Stimulated activated CD4-positive, alpha-beta T cell treated with anti-CD3 and anti-CD28 coated beads, Interleukin-12 subunit alpha, Interleukin-12 subunit beta, amount 100 ng/mL, for 4 hours (primary cell): ENCODE measurements at places on chromosomes 2 and 18.

- DNase-seq, result no peak
These were observed 190.4 kb downstream of the PMAIP1 start for GRCh38 chr18:60090170-60090569.

GRCh38 chr2:172986040-172986439 is 89.6 kb upstream of the MAP3K20 start:
- no peak for DNase-seq

DNA sequence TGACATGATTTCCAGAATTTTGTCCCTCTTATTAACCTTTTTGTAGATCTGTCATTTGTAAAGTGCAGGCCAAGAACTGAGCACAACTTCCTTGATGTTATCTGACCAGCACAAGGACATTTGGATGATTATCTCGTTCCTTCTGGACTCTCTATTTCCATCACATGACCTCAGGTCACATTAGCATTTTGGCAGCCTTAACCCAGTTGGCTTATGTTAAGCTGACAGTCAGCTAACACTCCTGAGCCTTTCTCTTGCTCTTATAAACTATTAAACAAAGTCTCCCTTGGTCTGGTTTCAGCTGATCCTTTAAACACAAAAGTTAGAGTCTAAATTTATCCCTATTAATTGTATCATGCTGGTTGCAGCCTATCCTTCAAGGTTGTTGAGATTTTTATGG is 167.2 kb upstream of the RBBP8 start:
- DNase-seq, result no peak

- DNase-seq, result no peak
These were observed 203.0 kb upstream of the EPHA4 start for GRCh38 chr2:221775096-221775495.

GRCh38 chr2:1011006-1011405 is 60.4 kb downstream of the SNTG2 start:
- DNase-seq, result no peak

GRCh38 chr2:219448099-219448775 is 13.6 kb downstream of the SPEG start:
- no peak for DNase-seq

DNA sequence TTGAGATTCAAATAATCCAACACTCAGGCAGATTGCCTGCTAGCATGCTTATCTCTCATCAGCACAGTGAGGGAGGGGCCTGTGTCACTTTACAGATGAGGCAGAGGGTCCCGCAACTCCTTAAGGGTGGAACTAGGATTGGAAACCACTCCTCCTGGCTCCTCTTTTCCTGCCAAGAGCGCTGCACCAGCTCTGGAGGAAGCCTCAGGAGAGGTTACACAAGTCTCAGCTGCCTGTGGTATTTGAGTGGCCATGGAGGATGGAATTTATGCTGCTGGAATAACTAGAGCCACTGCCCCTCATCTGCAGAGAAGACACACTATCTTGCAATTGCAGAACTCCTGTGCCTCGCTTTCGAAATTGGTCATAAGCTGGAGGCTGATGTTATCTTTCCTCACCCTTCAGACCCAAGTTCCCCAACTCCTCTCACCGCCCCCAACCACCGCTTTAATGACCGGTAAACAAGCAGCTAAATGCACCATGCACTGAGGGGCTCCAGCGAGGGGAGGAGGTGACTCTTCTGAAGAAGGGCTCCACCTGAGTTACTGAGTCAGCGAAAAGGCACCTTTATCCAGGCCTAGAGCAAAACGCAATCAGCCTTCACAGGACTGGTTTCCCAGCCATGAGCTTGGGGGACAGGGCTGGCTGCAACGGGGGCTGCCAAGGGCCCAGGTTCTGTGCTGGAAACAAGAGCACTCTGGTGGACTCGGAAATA is 245.8 kb downstream of the SOX11 start:
- no peak for DNase-seq

- DNase-seq, result no peak
These were observed 29.4 kb downstream of the KIF1A start for GRCh38 chr2:240790370-240791220.

GRCh38 chr2:61421611-61422010 is 49.3 kb downstream of the USP34 start:
- no peak for DNase-seq

DNA sequence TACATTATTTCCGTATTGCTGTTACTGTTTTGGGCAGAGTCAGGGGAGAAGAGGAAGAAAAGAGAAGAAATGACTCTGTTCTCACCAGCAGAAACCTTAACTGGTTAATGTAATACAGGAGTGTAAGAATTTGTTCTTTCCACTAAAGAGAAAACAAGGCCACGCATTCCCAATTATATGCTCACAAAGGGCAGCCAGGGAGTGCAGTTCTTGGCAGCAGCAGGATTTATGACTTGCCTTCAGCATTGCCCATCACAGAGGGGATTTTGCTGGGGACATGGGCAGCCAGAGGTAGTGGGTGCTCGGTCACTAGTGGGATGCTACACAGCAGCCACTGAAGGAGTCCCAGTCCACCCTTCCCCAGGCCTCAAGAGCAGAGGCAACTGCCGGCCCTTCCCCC is 18.4 kb downstream of the MREG start:
- DNase-seq, result no peak

GRCh38 chr2:11379558-11379957 is 35.1 kb upstream of the ROCK2 start:
- no peak for DNase-seq

- DNase-seq, result no peak
These were observed 98.8 kb downstream of the KLF7 start for GRCh38 chr2:207066791-207067460.

- peak; percentile 1 for DNase-seq
These were observed 214.2 kb downstream of the PTGR3 start for GRCh38 chr18:74994502-74995418.

GRCh38 chr2:213980883-213981282 is 430.0 kb upstream of the VWC2L start:
- no peak for DNase-seq

DNA sequence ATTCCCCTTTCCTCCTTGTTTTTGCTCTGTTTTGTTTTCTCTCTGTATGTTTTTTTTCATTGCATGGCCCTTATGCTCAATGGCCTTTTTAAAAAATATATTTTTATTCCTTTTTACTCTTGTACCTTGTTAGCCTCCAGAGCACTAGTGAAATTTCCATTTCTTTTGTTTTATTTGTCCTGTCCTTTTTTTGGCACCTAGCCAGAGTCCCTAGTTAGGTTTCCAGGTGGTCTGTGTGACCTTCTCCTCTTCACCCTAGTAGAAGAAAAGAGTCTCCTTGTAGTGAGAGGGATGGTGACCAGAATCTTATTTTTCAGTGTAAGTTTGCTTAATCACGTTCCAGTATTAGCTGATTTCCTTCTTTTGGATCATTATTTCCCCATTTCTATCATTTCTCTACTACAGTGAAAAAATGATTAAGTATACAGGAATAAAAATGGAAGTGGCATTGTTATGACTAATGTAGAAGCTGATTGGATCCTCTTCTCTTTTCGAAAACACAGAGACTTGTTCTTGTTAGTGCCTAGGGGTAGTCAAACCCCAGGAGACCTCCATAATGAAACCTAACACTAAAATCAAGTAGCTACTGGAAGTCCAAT is 65.9 kb downstream of the NBEAL1 start:
- DNase-seq, result no peak

- no peak for DNase-seq
These were observed 10.0 kb upstream of the CD302 start for GRCh38 chr2:159808032-159808425.

DNA sequence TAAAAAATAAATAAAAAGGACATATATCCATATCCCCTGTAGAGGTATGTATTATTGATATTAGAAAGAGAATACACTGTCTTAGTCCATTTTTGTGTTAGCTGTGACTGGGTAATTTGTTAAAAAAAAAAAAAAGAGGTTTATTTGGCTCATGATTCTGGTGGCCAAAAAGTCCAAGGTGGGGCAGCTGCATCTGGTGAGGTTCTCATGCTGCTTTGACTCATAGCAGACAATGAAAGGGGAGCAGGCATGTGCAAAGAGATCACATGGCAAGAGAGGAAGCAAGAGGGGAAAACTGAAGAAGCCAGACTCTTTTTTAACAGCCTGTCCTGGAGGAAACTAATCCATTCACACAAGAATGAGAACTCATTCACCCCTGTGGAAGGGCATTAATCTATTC is 101.6 kb upstream of the MAP4K3 start:
- DNase-seq, result no peak

DNA sequence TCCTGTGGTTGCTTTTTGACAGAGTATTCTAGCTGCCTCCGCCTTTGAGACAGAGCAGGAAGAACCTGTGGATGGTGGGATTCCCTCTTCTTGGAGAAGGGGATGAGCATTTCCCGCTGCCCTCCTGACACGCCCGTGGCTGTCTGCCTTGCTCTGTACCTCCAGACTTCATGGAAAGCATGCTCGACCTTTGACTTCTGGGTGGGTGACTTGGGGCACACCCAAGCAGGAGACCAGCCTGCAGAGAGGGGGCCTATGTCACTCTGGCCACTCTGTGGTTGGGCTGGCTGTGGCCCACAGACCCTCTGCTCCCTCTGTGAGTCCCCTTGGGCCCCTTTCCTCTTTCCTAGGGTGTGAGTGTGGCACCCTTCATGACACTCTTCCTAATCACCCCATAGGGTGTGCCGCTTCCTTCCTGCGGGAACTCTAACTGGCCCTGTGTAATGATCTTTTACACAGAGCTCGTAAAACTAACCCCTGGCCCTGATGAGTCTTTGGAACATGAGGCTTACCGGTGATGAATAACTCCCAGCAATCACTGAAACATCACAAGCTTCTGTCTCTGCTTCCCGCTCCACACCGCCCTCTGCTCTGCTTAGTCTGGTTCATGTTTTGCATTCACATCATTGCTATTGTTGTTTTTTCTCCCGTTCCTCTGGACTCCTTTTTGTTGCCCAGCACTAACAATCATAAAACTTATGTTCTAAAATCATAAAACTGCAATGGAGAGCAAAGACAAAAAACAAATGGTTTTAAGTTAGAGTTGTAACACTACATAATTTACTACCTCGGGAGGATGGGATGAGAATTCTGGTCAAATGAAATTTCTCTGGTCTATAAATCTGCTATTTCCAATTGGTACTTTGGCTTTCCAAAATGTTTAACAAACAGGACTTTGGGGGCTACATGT is 101.1 kb downstream of the SH3YL1 start:
- DNase-seq, result no peak

- DNase-seq, result no peak
These were observed 359 bp downstream of the FRZB start for GRCh38 chr2:182866095-182866460.

DNA sequence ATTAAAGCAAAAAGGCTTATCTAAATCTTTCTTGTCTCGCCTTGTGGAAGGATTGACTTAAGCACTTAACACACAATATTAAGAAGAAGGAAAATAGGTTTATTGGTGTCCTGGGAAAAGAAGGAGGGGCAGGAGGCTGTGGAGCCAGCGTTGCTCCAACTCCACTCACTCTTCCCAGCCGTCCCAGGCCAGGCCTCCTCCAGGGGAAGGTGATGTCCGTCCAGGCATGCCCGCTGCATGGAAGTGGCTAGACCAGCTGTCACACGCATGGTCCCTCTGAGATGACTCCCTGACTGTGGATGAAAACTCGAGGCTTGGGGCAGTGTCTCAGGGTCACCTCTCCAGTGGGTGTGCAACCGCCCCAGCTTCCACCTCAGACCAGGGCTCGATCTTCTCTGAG is 281.1 kb downstream of the GALR1 start:
- no peak for DNase-seq
